Mesenteric fat pad (tissue), 1 donor: ENCODE measurements at places on chromosomes 7 and 10. TPM values are rescaled to one million over a fixed set of nuclear protein-coding genes. Genes with fewer than 3 reads are reported as not detected.

- DNase-seq: no peak
Measured at GRCh38 chr10:31456468-31456867, 137.5 kb downstream of the ZEB1 start.

GRCh38 chr7:81887098-81888090, 117.5 kb upstream of the HGF start:
- no peak for DNase-seq

DNA sequence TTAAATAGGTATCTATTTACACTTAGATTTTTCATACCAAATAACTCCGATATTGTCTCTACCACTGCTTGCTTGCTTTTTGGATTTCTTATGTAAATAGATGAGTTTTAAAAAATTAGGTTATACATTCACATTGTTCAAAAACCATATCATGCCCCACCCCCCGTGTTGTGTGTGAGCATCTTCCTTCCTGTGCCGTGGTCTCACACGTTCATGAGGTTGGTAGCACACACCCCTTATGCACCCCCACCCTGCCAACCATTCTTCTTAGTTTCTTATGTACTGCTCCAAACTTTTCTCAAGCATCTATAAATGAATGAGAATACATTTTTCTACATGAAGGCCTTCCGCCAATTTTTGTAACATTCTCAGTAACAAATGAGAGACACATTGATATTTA, 115.6 kb downstream of the FANK1 start:
- DNase-seq: no peak

GRCh38 chr7:26723129-26723528, 141.3 kb downstream of the SKAP2 start:
- no peak for DNase-seq

DNA sequence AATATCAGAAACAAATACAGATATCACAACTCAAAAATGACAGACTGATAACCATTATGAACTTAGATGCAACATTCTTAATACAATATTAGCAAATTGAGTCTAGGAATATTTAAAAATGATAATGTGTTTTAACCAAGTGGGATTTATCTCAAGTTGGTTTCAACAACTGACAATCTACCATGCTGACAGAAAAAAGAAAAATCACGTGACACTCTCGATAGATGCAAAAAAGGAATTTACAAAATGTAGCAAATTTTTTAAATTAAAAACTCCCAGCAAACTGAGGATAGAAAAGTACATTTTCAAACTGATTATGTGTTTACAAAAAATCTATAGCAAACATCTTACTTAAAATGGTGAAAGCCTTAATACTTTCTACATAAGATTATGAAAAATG, 177.4 kb downstream of the MALRD1 start:
- DNase-seq: no peak

DNA sequence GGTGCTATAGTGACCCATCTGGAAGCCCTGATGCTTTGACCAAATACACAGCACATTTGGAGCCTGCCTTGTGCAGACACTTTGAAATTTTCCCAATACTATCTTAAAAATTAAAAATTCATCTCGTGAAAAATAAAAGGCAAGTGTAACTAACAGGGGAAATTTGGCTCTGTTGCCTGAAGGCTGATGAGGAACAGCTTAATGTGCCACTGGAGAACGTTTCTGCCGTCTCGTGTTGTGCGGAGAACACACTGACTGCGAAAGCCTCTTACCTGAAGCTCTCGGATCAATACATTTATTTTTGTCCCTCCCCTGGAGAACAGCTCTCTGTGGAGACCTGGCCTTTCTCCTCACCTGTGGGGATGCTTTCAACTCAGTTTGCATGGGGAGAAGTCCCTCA, 77.2 kb upstream of the CHST15 start:
- no peak for DNase-seq

Gene SLC26A5
- total RNA-seq: 0.19 TPM

Gene VWC2
- not detected for total RNA-seq

DNA sequence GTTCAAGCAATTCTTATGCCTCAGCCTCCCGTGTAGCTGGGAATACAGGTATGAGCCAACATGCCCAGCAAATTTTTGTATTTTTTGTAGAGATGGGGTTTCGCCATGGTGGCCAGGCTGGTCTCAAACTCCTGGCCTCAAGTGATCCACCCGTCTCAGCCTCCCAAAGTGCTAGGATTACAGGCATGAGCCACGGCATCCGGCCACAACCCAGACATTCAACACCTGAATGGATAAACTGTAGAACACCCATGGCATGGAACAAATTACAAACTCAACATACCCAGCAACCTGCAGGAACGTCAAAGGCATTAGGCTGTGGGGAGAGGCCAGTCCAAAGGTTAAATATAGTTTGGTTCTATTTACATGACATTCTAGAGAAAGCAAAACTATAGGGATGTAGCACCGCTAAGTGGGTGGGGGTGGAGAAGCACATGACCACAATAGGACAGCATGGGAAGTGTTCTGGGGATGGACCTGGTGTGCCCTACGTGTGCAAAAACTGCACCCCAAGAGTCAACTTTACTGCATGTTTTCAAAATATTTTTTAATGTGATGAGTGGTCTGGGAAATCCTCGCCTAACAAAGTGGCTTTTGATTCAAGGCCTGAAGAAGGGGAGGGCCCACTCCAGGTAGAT, 6.5 kb upstream of the PGAM2 start:
- DNase-seq: no peak

GRCh38 chr7:89943525-89944050, 210.7 kb upstream of the STEAP1 start:
- DNase-seq: no peak

GRCh38 chr7:103528152-103528551, 82.1 kb upstream of the SLC26A5 start:
- no peak for DNase-seq

DNA sequence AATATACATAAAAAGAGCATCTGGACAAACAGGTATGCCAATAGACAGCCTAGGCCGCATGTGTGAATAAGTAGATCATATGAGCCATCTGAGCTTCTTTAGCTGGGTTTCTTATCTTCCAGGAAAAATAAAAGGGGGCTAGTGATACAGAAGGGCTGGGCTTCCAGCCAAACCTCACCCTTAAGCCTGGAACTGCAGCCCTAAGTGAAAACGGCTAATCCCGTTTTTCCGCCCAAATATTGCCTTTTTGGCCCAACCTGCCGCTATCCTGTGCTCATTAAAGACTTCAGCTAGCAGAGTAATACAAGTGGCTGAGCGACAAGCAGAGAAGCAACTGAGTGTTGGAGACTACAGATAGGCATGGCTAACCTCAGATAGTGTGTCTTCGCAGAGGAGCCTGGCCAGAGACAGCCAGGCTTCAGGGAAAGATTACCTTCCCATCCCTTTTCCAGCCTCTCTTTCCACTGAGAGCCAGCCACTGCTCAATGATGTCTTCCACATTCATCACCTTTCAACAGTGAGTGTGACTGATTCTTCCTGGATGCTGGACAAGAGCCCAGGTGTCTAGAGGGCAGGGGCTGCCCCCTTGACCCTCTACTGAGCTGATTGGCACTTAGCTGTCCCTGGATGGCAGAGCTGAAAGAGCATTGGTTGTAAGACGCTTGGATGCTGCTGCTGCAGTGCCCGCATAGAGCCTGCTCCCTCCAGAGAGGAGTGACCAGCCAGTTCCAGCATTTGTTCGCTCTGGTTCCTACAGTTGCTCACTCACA, 108.9 kb downstream of the ITGB8 start:
- DNase-seq: no peak

DNA sequence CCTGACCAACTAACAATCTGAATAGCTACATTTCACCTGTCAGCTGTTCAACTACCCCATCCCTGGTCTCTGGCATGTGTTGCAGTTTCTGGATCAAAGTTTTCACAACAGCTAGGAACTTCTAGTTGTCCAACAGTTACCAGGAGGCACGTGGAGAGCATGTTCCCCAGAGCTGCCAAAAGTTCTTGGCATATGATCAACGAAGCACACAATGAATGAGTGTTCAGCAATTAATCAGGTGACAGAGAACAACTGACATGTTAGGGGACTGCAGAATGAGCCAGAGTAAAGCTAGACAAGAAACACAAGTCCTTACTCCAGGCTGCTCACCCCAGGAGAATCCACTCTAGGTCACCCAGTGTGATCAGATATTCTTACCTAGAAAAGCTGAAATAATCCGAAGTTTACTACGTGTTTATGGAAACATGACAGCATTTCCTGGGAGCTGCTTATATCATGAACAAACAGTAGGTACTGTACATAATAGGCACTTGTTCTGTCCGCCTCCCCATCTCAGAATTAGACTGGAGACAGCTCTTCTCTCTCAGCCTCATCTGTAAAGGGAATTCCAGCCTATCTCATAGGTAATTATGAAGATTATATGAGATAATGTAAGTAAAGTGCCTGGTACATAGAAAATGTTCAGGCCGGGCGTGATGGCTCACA, 50.6 kb downstream of the ZNF438 start:
- DNase-seq: no peak

GRCh38 chr7:132577206-132578049, 1.2 kb upstream of the PLXNA4 start:
- DNase-seq: no peak

- no peak for DNase-seq
Measured at GRCh38 chr7:92994901-92995300, 122.9 kb downstream of the SAMD9 start.

GRCh38 chr10:36712695-36713094, 412.7 kb upstream of the ANKRD30A start:
- DNase-seq: no peak

GRCh38 chr10:127024685-127025435, 119.6 kb downstream of the DOCK1 start:
- no peak for DNase-seq

GRCh38 chr7:16905300-16906044, 23.7 kb upstream of the AGR3 start:
- no peak for DNase-seq

Gene CAMK1D
- 16.5 TPM for total RNA-seq

DNA sequence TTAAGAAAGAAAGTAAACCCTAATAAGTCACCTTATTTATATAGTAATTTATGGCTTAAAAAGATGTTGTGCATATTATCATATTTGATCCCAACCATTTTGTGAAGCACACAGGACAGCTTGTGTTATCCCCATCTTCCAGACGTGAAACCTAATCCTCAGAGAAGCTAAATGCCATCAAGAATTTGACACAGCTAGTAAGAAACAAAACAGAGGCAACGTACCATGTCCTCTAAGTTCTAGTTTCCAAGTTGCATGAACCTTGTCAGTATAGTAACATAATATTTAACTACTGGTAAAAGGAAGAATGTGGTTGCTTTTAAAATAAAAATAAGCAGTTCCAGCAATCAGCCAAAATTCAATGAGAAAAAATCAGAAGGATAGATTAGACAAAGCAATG, 41.5 kb downstream of the PTN start:
- no peak for DNase-seq

- no peak for DNase-seq
Measured at GRCh38 chr10:62851442-62851841, 35.3 kb upstream of the EGR2 start.

- no peak for DNase-seq
Measured at GRCh38 chr10:100009283-100009792, 409 bp downstream of the DNMBP start.
